ENCODE measurements at places on chromosomes 7 and 10.

DNA sequence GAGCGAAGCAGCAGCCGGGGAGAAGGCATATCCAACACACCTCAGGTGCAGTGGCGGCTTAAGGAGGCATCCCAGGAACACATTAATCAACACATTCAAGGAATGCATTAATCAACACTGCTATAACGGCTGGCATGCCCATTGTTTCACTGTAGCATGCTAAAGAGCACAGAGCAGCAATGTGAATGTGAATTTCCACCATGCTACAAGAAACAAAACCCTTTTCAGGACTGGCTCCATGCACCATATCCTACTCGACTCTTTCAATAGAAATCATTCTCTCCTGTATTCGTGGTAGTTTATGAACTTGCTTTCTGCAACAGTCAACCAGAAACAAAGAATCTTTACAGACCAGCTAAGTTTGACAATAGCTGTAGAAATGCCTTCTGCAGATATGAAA lies 149.0 kb downstream of the NRCAM start:
- DNase-seq: no peak

DNA sequence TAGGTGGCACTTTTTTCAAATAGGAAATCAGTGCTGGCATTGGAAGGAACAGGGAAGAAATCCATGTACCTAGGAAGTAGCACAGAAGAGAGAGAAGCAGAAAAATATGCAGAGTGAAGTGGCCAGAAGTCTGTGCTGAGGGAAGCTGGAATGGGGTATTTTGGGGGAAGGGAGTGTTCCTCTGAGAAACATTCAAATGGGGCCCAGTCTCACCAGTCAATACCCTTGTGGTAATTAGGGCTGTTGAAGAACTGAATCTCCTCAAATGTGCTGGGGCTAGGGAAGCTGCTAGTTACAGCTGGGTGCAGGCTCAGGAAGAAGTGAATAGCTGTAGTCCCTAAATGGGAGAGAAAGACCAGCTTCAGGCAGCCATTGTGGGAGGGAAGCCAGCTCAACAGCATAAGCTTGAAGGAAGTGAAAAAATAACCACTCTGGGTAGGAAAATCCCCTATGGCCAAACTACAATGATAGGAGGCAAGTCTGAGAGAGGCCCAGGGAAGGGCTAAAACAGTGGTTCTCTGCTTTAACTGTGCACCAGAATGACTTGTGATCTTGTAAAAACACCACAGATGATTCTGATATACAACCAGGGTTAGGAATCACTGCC lies 7.6 kb downstream of the NDST2 start:
- no peak for DNase-seq

GRCh38 chr10:63480237-63480636 lies 14.5 kb upstream of the JMJD1C start:
- DNase-seq: no peak

GRCh38 chr10:98294270-98294627 lies 26.3 kb upstream of the LOXL4 start:
- DNase-seq: no peak

DNA sequence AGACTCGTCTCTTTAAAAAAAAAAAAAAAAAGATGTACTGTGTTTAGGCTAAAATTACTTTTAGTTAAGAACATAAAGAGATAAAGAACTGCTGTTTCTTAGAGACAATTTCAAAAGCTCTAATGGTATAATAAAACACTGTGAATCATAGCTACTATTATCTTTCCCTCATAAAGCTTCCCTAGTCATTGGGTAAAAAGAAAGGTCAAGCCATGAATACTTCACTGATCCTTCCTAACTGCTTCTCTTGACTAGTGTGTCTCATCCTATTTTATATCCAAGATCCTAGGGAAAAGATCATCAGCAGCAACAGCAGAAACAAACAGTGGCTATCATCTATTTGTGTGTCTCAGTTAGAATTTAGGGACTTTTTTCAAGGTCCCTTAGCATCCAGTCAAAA lies 10.5 kb downstream of the YME1L1 start:
- DNase-seq: no peak

- DNase-seq: no peak
These were observed 495 bp downstream of the EIF3B start for GRCh38 chr7:2354939-2355704.

DNA sequence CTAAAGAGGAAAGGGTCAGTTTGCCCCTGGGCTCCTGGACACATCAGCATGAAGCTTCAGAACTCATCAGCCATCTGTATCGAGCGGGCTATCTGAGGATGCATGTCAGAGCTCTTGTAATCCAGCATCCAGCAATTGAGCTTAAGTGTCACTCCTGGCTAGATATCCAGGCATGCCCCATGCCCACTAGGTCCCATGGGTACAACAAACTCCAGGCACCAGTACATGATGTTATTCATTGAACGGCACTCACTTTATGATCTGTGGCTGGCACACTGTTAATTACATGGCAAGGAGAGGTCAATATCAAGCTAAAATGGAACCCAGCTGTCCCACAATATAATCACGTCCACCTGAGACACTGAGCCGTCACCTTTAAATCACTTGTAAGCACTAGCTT lies 274.2 kb downstream of the ELMO1 start:
- DNase-seq: no peak

DNA sequence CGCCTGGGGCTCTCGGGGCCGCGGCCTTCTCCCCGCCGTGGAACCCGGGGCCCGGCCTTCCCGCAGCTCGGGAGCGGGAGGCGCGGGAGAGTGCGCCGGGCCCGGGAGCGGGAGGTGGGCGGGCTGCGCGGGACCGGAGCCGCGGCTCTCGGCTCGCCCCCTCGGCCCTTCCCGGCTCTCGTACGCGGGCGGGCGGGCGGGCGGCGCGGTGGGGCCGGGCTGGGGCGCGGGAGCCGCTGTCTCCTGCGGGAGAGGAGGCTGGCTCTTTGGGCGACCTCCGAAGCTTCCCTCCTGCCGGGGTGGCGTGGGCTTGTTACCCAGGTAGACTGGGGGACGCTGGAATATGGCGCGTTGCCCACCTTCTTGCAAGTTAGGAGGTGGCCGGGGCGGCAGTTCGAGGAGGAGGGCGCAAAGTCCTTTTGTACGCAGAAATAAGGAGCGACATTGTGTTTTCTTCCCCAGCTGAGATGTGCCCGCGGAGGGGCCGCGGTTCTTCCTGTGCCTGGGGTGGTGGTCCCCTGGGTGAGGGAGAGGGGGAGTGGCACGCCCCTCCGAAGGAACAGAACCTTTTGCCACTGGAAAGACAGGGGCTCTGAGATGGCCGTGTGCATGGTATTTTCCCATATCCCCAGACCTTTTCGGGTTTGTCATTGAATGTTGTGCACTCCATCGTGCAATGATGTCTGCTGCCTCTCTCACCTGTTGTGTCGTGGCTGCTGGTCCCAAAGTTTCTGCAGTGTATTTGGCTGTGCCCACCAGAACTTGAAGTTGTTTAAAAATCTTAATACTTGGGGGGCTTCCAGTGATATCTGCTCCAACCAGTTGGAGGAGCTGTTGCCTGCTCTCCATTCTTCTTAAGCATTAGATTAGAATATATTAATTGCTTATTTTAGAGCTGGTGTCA lies 844 bp downstream of the NRF1 start:
- DNase-seq: no peak

DNA sequence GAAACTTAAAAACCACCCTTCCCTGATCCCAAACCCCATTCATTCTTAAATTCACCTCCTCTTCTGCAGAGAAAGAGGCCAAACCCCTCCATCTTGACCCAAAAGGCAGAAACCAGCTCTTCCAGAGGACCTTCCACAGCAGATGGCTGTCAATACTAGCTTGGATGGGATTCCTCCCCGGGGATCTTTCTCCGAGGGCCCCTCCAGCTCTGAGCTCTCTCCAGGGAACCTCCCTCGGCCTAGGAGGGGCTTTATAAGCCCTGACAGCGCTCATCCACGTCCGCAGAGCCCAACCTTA lies 5.4 kb downstream of the TNRC18 start:
- DNase-seq: no peak

DNA sequence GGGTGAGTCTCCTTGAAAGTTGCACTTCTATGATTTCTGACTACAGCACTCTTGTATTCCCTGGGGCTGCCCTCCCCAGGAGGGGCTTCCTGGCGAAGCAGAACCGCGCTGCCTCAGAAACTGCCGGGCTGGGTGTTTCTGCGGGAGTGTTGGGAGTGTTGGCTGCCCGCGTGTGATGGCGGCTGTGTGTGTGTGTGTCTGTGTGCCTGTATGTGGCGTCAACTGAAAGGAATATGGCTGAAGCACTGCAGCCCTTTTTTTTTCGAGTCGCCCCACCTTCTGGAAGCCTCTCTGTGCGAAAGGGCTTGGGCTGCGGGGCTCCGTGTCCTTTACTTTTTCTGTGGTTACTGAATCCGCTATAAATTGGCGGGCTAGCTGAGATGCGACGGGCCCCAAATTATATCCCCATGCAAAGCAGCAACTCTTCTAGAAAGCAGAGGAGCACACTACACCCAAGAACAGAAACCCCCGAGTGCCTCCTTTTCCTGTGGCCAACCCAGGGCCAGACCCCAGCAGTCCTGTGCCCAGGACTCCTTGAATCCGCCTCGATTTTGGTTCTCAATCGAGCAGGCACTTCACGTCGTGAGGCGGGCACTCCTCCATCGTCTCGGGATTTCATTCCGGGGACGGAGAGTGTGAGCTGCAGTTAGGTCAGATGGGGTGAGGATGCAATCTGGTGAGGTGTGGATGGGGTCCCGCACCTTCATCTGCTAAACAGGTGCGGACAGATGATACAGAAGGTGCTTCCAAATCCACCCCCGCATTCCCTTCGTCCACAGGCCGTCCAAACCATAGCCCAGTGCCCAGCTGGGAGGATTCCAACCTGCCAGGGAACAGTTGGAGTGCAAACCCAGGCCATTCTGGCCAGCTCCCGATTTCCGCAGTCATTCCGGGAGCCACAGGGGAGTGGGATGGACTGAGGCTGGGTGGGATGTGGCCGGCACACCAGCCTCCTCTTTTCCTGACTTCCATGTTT lies 22.5 kb upstream of the ZNF273 start:
- DNase-seq: no peak

- DNase-seq: no peak
These were observed 45.1 kb downstream of the SPOCK2 start for GRCh38 chr10:72043016-72043834.

DNA sequence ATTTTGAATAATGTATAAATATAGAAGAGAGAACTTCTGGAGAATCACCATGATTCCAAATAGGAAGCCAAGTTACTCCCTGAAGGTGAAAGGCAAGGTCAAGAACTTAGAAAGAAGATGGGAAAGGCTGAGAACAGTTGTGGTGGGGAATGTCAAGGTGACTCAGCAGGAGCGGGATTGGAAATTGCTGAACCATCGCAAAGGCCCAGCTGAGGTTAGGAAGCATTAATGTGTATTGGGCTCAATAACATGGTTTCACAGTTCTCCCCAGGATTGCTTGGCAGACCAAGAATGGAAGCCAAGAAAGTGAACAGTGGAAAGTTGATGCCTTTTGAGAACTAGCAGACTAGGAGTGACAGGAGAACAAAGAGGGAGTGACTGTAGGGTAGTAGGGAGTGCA lies 133.3 kb downstream of the VTI1A start:
- DNase-seq: no peak

GRCh38 chr7:90551036-90551435 lies 45.1 kb upstream of the CDK14 start:
- no peak for DNase-seq

DNA sequence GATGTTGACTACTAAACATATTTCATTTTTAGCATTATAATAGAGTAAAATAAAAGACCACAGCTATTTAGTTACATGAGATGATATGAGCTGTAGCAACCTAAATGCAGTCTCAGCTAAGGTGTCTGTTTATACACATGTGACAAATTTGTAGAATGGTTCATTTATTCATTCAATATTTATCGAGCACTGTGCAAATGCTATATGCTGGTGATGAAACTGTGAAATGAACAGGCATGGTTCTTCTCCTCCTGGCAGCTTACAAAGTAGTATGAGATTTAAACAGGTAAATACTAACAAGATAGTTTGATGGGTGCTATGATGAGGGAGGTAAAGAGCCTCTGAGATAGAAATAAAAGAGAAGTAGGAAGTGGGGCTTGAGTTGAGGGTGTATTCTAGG lies 60.8 kb downstream of the LRGUK start:
- no peak for DNase-seq

DNA sequence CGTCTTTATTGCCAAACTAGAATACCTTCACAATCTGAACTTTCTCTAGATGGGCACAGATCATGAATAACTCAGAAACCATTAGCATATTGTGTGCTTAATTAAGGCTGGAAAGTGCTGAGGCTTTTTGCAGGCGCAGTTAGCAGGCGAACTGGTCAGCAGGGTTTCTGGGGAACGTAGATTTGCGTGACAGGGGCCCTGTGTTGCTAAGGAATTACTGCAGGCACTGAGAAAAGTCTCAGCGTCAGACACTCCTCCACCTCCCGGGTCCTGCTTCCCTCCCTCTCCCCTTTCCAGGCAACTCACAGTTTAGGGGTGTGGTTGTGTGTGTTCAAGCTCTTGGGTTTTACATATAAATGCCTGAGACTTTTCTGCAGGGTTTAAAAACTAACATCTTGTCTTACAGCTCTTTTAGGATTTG lies 2.2 kb downstream of the MAP3K8 start:
- no peak for DNase-seq

- no peak for DNase-seq
These were observed 62.3 kb upstream of the KAT6B start for GRCh38 chr10:74763934-74764591.

DNA sequence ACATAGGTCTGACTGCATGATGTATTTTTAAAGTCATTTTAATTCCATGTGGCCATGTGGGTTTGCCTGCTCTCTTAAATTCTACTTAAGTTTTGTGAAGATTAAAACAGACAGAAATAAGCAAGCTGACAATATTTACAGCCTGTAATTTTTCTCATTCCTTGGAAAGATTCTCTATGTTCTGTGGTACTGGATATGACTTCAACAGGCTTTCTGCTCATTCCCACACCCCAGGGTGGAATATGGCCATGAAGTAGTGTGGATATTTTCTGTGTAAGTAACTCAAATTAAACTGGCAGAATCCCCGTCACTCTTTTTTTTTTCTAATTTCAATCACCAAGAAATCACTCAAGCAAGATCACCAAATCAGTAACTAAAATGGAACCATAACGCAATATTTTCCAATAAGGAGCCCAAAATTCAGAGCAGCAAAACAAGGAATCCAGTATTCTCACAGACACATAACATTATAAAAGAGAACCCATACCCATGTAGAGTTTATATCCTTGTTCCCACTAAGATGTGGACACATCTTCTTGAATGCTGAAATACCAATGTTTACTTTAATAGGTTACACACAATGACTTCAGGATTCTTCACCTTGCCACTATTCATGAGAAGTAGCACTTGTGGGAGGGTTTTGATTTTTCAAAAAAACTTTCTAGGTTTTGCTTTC lies 5.7 kb downstream of the HOXA5 start:
- DNase-seq: no peak

GRCh38 chr10:96276831-96277230 lies 5.5 kb upstream of the BLNK start:
- DNase-seq: no peak

- DNase-seq: no peak
These were observed 3.6 kb upstream of the IFIT1 start for GRCh38 chr10:89388806-89389205.

GRCh38 chr7:66261941-66262340 lies 56.8 kb downstream of the TPST1 start:
- DNase-seq: no peak

GRCh38 chr10:60406182-60406581 lies 16.5 kb upstream of the ANK3 start:
- DNase-seq: no peak

Data from stimulated activated CD4-positive, alpha-beta T cell treated with anti-CD3 and anti-CD28 coated beads, TNF-alpha, amount 100 ng/mL, for 1 hour (primary cell).